ENCODE measurements at places on chromosomes 11 and 22. TPM values are rescaled to one million over a fixed set of nuclear protein-coding genes. Genes with fewer than 3 reads are reported as not detected.

GRCh38 chr11:93958991-93959390 is 62.2 kb upstream of the HEPHL1 start:
- DNase-seq = no peak

LRRN4CL gene
- total RNA-seq = 8.6 TPM

- no peak for DNase-seq
Measured at GRCh38 chr11:15349413-15349812, 234.7 kb downstream of the INSC start.

DNA sequence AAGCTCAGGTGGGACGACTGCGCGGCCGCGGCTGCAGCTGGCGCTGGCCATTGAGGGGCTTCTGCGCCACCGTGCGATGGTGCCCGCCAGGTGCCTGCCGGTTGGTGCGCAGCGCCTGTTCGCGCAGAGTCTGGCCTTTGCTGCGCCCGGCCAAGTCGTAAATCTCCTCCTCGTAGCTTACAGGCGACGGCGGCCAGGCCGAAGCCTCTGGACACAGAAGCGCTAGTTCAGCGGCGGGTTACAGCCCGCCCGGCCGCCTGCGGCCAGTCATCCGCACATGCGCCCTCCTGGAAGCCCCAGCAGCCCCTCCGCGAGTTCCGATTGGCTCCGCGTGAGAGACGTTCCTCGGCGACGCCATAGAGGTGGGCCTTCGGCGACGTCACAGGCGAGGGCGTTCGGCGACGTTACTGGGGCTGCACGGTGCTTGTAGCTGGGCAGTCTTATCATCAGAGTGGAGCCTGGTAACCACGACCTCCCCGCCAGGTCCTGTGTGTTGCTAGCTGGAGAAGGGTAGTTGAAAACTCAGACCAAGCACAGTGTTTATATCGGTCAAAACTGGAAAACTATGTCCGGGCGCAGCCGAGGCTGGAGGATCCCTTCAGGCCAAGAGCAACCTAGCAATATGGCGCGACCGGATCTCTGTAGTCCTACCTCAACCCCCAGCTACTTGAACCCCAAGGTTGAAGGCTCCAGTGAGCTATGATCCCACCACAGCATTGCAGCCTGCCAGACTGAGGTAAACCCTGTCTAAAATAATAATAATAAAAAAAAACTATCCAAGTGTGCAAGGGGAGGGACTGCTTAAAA is 265.7 kb downstream of the OR4C45 start:
- DNase-seq = no peak

DNA sequence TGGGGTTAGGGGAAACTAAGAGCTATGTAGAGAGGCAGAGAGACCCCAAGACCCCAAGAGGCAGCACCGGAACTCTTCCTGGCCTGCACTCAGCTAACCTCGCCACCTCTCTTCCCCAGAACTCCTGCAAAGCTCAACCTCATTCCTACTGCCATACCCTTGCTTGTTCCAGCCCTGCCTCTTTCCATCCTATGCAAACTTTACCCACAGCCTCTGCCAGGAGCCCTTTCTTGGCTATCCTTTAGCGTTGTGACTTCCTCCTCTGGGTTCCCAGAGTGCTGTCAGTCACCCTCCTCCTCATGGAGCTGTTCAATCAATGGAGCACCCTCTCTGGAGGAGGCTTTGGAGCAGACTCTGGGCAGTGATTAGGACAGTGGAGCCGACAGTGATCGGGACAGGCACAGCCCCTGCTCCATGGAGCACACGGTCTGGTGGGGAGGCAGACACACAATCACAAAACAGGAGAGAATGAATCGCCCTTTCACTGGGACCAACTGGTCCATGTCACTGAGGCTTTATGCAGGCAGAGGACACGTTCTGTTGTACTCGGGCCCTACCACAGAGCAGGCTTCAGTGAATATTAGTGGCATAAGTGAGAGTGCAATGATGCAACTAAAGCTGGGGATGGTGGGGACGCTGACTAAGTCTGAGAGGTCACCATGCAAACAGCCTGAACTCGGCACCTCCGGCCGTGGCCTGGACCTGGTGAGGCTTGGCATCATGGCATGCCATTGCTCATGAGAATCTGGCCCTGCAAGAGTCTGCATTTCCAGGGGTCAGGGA is 24.6 kb upstream of the P2RY2 start:
- no peak for DNase-seq

GRCh38 chr22:36871669-36872081 is 10.9 kb downstream of the NCF4 start:
- DNase-seq = no peak

DNA sequence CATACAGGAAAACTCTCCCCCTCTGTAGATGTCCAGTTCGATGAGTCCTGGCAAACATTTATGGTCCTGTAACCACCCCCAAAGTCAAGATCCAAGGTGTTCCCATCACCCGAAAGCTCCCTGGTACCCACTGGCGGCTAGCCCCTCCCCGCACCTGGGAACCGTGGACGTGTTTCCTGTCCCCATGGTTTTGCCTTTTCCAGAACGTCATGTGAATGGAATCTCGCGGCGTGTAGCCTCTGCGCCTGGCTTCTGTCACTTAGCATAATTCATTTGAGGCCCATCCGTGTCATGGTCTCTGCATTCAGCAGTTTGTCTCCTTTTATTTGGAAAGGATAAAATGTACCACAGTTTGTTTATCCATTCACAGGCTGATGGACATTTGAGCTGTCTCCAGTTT is 106.3 kb downstream of the KCNQ1 start:
- peak; percentile 42 for DNase-seq

GRCh38 chr11:30423886-30424285 is 101.0 kb downstream of the ARL14EP start:
- DNase-seq = no peak
